Activated CD8-positive, alpha-beta memory T cell treated with anti-CD3 and anti-CD28 coated beads for 1 hour (primary cell): ENCODE measurements at places on chromosomes 5 and 9.

DNA sequence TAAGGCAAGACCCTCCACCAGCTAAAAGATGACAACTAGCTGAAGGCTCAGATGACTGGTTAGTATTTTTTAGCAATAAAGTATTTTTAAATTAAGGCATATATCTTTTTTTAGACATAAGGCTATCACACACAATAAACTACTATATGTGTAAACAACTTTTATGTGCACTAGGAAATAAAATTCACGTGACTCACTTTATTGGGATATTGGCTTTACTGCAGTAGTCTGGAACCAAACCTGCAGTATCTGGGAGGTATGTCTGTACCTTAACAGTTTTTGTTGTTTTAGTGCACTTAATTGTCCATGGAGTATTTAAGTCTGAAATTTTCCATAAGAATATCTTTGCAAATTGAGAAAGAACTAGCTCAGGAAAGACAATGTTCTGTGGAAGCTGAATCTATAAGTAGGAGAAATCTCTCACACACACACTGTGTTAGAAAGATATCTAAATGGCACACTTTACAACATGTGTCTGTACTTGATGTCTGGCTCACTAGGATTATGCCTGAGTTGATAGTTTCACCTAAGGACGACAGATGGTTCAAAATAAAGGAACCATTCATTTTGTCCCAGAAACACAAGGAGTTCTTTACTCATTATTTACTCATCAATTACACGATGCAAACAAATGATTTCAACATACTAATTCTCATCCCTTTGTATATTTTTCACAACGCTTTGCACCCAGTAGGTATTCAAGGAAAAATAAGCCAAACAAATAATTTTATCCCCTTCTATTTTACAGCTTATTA lies 4.6 kb downstream of the RAPGEF6 start:
- DNase-seq: no peak

DNA sequence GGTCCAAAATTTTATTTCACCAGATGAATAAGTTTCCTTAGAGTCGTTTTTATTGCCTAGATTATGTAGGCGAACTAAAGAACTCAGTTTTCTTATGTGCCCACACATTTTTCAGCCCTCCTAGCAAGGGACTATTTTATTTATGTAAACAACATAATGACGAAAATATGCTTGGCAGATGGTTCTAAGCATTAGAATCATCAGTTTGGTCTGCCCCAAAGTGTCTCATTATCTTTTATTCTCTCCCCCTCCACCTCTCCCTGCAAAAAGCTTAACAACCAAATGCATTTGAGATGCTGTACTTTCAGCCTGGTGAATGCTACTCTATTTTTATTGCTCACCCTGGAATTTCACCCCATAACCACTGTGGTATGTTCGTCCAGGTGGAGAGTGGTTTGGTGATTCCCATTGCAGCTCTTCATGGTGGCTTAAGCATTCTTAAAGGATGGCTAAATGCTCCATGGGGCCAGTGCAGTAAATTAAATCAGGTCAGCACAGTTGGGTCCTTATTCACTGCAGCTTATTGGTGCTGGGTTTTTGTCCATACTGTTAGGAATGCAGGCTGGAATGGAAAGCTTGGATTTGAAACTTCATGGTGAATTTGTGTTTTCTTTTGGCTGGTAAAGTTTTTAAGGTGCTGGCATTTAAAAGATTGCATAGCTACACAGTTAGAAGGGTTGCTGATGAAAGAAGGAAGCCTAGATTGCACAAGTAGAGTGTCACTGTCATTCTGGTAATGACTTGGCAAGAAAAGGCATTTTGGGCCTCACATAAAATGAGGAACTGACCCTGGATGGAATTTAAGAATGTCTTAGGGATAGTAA lies 39.2 kb downstream of the TLE4 start:
- no peak for DNase-seq

DNA sequence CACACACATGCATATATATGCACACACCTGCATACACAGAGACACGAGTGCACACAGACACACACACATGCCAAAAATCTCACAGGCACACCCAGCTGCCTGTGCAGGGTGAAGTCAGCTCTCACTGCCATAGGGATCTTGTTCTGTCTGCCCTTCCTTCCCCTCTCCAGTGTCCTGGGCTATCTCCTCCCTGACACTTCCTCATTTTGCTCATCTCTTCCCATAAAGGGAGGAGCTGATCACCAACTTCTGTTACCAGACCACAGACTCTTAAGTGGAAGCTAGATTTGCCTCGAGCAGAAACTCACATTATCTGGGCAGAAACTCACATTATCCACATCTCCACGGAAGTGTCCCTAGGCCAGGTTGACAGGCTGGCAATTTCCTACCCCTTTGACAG lies 28.7 kb downstream of the LCP2 start:
- no peak for DNase-seq

- DNase-seq: no peak
Measured at GRCh38 chr5:77180167-77181081, 30.1 kb upstream of the PDE8B start.

- DNase-seq: no peak
Measured at GRCh38 chr9:133167096-133167730, 3.5 kb upstream of the GBGT1 start.

GRCh38 chr9:101220341-101220740 lies 164.5 kb downstream of the BAAT start:
- DNase-seq: no peak

DNA sequence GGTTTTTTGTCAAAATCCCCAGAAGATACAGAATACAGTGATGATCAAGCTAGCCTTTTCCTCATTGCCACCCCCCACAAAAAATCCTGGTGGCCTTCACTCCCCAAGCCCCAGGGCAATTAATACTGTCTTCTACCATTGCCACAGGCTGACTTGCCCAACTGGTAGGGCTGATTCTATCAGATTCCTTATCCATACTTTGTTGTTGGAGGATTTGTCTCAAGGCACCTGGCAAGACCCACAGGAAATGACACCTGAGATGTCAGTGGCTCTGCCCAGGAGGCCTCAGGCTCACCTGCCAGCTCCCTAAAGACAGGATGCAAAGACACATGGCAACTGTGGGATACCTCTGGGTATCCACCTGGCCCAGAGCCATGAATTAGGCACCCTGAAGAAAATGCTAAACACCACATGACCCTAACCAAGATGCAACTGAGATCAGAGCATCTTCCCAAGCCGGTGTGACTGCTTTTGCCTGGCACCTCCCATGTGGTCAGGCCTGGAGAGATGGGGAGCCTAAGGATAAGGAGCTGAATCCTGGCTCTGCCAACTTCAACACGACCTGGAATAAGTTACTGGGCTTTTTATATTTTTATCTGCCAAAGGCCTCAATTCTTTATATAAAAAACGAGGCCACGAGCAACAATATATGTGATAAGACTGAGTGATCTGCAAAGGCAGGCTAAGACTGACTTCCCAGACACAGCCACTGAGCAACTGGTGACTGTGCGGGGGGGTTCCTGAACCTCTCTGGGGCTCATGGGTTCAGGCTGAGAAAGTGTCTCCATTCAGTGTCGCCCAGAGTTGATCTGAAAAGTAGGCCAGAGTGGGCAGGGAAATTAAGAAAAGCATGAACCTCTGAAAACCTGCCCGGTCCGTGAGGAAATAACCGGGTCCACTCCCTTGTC lies 944 bp downstream of the ATOX1 start:
- DNase-seq: no peak

DNA sequence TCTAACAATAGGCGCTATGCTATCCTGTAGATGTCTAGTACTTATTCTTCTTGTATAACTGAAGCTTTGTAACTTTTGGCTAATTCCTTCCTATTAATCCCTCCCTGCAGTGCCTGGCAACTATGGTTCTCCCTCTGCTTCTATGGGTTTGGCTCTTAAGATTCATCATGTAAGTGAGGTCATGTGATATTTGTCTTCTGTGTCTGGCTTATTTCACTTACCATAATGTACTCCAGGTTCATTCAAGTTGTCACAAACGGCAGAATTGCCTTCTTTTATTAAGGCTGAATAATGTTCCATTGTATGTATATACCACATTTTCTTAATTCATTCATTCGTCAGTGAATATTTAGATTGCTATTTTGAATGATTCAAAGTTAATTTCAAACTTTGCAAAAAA lies 149.9 kb upstream of the GAS1 start:
- no peak for DNase-seq

DNA sequence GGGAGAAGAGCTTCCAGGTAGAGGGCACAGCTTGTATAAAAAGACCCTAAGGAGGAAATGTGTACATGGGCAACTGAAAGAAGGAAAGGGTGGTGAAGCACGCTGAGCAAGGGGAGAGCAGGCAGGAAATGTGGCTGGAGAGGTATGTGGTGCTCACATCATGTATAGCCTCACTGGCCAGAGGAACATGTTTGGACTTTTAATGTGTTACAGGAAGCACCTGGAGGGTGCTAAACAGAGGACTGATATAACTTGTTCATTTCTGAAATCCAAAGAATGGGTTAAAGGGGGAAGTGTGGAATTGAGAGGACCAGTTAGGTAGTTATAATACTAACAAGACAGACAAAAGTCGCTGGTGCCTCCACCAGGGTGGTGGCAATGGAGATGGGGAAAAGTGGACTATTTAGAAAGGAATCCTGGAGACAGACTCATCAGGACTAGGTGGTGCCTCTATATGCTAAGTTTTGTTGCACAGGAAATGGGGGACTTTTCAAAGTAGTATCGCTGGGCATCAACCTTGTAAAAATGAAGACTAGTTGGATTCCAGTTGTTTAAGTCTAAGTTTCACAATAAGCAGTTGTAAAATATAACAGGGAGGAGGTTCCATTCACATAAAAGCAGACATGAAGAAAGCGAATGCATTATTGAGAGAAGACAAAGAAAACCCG lies 63.1 kb upstream of the CD180 start:
- DNase-seq: no peak

GRCh38 chr5:160105686-160106360 lies 13.4 kb downstream of the PWWP2A start:
- DNase-seq: no peak

- no peak for DNase-seq
Measured at GRCh38 chr5:118620233-118620632, 368.1 kb downstream of the DTWD2 start.

DNA sequence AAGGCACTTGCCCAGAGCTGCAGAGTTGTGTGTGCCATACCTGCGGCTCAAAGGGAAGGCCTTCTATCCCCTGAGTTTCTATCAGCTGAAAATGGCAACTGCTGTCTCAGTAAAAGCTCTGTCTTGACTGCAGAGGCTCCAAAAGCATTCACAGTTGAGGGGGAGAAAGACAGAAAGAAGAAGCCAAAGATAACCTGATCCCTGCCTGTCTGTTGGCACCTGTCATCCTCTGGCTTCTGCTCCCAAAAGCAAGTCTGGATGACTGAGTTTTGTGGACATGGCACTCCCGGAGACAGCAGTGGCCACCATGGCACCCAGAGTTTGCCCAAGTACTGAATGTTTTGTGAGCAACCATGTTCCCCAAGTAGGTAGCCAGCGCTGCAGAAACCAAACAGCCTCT lies 176.6 kb downstream of the NR3C1 start:
- no peak for DNase-seq

DNA sequence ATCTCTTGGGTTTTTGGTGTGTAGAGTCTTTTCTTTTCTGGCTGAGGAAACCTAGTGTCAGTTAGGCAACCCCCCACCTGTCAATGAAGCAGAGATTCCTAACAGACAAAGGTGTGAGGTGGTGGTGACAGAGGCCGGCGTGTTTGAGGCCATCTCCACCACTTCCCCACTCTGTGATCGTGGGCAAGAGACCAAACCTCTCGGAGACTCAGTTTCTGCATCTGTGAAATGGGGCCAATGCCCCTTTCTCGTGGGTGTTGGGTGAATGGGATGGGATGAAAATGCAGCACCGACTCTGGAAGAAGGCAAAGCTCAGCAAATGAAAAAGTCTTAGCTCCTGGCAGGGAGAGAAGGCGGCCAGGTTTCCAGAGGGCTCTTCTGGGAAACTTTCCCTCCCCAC lies 807 bp downstream of the FAM163B start:
- no peak for DNase-seq

GRCh38 chr5:169301986-169302385 lies 1.0 kb upstream of the SLIT3 start:
- DNase-seq: no peak

DNA sequence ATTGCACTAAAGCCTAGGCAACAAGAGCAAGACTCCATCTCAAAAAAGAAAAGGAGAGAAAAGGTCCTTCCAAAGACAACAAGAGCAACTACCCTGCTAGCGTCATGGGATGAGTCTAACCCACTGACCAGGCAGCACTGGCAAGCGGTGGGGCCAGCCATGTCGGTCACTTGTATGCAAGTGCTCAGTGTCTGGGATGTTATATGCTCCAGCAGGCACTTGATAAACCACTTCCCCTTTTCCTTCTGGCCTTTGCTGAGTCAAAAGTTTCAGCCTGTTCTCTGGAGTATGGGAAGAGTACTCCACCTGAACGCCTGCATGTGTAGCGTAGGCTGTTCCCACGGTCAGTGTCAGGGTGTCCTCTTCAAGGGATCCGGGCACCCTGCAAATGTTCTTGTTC lies 9.2 kb upstream of the MXD3 start:
- DNase-seq: no peak

DNA sequence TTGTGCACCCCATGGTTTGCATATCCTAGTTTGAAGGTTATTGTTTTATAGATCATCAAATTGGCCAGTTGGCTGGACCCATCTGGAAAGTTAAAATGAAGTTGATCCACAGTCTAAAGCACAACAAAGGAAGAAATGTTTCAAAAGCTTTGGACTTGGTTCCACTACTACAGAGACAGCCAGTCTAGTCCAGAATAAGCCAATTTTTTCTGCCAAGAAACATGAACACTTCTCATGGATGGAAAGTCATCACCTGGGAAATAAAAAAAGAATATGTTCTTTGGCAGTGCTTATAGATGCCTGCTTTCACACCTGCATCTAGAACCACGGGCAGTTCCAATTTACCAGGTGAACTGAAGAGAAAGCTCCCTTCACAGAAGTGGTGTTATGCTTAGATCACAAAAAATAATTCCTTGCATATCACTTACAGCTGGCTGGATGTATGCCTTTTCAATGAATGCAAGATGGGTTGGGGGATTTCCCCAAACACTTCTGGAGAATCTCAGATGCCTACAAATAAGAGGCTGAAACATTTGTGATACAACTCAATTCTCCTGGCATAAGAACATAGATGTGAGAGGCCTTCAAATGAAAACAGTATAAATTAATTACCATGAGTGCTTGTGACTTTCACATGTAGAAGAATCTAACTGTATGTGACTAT lies 26.9 kb downstream of the C9 start:
- no peak for DNase-seq

DNA sequence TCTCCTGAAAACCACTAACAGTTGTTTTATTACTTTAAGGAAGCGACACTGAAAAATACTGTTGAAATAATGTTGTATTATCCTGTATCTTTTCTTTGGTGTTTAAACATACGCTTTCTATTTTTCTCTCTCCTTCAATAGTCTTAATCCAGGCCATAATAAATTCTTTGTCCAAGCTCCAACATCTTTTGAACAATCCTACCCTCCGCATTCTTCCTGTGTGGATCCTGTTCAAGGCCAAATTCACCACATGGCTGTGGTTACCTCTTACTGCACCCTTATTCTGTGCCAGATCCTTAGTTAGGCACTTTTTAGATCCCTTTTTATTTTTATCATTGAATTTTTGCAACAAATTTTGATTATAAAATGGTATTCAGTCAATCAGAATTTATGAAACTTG lies 1691.5 kb downstream of the MAT2B start:
- no peak for DNase-seq
